Hindlimb muscle (tissue), 1 donor: ENCODE measurements at places on chromosomes 7 and 10. TPM values are rescaled to one million over a fixed set of nuclear protein-coding genes. Genes with fewer than 3 reads are reported as not detected.

OR2A42 gene
- polyA plus RNA-seq, result 0.53 TPM

NEUROD6 gene
- polyA plus RNA-seq, result not detected

FAM180A gene
- polyA plus RNA-seq, result not detected

CYP2E1 gene
- 1.6 TPM for polyA plus RNA-seq

AGR2 gene
- 6.5 TPM for polyA plus RNA-seq
